Uterine smooth muscle cell (primary cell): ENCODE measurements at places on chromosomes 7 and 10. TPM values are rescaled to one million over a fixed set of nuclear protein-coding genes. Genes with fewer than 3 reads are reported as not detected.

The LRRC4 gene
- total RNA-seq: under 0.01 and 0.22 TPM in 2 replicates

The TFPI2 gene
- total RNA-seq: 380 and 620 TPM in 2 replicates

The WAPL gene
- total RNA-seq: 49.5 and 56.9 TPM in 2 replicates

The VPS37D gene
- total RNA-seq: 3.3 and 9.2 TPM in 2 replicates

The TMEM229A gene
- not detected in 2 replicates for total RNA-seq

The SORBS1 gene
- 0.55 and 0.75 TPM in 2 replicates for total RNA-seq

The AEBP1 gene
- 62.5 and 165 TPM in 2 replicates for total RNA-seq

The FOXP2 gene
- 3.5 and 6.6 TPM in 2 replicates for total RNA-seq

The ANKRD7 gene
- 1.5 and 1.9 TPM in 2 replicates for total RNA-seq

The HNRNPH3 gene
- total RNA-seq: 27.0 and 46.7 TPM in 2 replicates

The CREB5 gene
- total RNA-seq: 2.5 and 5.6 TPM in 2 replicates

The FAM131B gene
- 2.3 and 4.1 TPM in 2 replicates for total RNA-seq

The TMEM139 gene
- under 0.01 TPM in 1 of 2 replicates, not detected in the other for total RNA-seq
